ENCODE measurements at places on chromosomes 6 and 20.

DNA sequence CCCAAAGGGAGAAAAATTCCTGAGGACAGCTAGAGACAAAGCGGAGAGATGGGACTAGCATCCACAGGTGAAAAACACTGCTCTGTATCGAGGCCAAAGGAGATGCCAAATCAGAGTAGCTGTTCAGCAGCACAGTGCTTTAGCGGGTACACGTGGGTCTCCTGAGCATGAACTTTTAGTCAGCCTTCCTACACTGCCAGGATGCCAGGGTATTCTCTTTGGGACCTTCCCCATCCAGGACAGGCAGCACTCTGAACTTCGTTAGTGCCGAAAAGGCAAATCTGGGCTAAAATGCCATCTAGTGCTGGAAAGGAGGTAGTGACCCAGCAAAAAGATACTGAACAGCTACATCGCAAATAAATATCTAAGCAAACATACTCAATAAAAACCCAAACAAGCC is 64.9 kb downstream of the C6orf58 start:
- DNase-seq = peak; percentile 53

- DNase-seq = no peak
These were observed 3.6 kb upstream of the PHF1 start for GRCh38 chr6:33407132-33407718.

GRCh38 chr20:48815537-48815936 is 12.3 kb downstream of the PREX1 start:
- no peak for DNase-seq

DNA sequence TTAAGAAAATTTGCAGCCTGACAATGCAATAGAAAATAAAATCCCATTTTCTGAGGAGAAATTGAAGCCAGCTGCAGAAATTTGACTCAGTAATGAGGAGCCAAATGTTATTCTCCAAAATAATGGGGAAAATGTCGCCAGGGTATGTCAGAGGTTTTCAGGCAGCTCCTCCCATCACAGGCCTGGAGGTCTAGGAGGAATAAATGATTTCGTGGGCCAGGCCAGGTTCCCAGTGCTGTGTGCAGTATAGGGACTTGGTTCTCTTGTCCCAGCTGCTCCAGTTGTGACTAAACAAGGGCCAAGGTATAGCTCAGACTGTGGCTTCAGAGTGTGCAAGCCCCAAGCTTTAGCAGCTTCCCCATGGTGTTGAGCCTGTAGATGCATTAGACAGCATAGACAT is 1240.8 kb upstream of the ADGRB3 start:
- no peak for DNase-seq

GRCh38 chr6:41111017-41111416 is 38.2 kb downstream of the NFYA start:
- no peak for DNase-seq

GRCh38 chr20:38201356-38201755 is 36.3 kb upstream of the TGM2 start:
- no peak for DNase-seq

GRCh38 chr6:69719602-69720193 is 77.1 kb downstream of the LMBRD1 start:
- peak; percentile 42 for DNase-seq

DNA sequence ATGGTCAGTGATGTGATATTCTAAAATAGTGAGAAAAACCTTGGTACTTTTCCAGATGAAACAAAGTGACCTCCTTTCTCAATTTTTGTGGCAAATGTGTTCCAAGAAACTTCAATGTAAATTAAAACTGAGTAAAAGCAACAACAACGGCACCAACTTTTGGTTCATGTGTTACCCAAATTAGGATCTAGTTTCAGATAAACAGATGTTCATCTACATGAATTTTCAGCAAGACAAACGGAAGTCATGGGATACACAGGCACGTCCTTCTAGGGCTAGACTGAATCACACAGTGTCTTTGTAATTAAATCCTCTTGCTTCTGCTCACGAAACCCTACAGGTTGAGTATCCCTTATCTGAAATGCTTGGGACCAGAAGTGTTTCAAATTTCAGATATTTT is 915.2 kb downstream of the TFAP2A start:
- DNase-seq = no peak

- no peak for DNase-seq
These were observed 518.9 kb upstream of the JARID2 start for GRCh38 chr6:14726816-14727493.

- no peak for DNase-seq
These were observed 41.8 kb upstream of the FUCA2 start for GRCh38 chr6:143553337-143553736.

DNA sequence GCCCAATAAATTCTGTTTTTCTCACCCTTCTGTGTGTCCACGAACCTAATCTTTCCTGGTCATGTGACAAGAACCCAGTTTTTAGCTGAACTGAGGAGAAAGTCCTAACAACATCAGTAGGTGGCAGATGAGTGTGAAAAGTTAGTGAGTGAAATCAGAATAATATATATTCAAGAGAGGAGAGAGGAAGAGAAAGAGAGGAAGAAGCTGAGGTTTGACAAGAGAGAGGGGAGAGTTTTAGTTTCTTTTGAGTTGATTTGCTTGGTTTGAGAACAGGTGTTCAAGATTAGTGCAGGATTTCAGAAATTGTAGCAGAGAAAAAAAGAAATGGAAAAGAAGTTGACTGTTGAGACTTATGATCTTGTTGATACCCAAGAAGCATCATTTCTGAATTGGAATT is 930.5 kb upstream of the FLRT3 start:
- DNase-seq = no peak

- peak; percentile 33 for DNase-seq
These were observed 447.9 kb upstream of the PLCB4 start for GRCh38 chr20:8621001-8621400.

DNA sequence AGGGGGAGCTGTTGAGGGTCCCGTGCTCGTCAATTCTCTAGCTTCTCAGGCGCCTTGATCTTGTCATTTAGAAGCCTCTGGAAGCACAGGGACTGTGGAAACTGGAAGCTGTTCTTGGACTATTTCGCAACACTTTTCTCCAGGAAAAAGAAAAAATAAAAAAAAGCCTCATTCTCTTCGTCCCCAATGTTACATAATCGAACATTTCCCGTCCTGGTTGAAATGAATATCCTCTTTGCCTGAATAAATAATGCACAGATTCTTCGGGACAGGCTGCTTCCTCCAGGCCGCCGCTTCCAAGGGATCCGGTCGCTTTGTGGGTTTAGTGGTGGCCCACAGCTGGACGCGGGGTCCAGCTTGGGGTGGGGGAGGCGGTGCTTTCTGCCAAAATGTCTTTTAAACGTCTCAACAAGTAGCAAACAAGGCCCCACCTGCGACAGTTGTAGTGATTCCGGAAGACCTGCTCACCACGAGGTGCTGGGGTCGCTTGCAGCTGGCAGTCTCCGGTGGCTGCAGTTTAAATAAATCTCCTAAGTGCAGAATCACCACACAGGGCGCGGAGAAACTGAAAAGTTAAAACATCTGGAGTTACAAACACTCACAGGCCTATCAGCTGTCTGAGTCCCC is 125.9 kb upstream of the ESR1 start:
- no peak for DNase-seq

- DNase-seq = no peak
These were observed 1252.6 kb upstream of the CITED2 start for GRCh38 chr6:140627002-140627401.

DNA sequence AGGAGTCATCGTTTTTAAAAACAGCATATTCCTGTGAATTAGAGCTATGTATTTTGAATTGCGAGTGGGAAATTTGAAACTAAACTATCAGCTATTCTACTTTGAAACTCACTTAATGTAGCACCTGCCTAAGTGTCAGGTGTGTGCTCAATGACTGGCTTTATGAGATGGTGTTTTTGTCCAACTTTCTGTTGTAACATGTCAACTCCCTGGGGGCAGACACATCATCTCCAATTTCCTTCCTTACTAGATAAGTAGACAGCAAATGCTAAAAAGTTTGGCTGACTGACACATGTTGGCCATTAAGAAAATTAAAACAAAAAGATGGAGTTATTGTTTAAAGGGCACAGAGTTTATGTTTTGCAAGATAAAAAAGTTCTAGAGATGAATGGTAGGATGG is 226.9 kb downstream of the TFAP2B start:
- DNase-seq = no peak

GRCh38 chr6:68447112-68447511 is 188.0 kb upstream of the ADGRB3 start:
- no peak for DNase-seq

DNA sequence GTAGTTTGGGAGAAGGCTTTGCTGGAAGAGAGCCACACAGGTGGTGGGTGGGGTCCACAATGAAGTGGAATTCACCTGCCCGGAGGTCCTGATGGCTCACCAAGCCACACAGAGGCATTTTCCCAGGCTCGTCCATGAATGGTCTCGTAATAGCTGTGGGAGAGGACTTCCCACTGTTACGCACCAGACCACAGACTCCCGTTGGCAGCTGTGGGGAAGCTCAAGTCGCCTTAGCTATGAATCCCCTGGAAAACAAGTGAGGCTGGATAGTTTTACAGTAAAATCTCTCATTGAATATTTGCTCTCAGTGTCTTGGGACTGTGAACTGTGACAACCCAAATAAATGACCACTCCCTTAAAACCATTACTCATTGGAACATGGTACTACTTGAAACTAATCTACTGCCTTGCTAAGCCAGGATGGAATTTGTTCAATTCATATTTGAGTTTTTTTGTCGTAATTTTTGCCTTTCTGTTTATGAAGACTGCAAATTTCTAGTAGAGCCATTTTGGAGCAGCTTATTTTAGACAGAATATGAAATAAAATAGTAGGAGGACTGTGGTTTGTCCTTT is 79.4 kb downstream of the JAG1 start:
- DNase-seq = no peak

- DNase-seq = no peak
These were observed 31.9 kb upstream of the THEMIS start for GRCh38 chr6:127932708-127933107.

- no peak for DNase-seq
These were observed 59.0 kb downstream of the ANKRD60 start for GRCh38 chr20:58169450-58169849.

DNA sequence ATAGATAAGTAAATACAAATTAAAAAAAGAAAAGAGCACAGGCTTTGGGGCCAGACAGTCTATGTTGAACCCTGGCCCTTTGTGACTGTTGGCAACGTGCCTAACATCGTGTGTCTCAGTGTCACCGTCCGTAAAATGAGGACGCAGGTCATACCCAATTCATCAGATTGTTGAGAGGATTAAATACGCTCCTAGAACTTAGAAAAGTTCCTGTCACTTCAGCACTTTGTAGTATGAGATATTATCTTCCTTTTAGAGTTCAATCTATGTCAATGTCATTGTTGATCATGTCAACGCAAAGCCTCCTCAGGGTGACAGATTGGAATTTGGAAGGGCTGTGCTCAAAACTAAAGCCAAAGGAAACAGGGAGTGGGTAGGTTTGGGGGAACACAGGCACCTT is 21.7 kb downstream of the SERPINB1 start:
- no peak for DNase-seq

- no peak for DNase-seq
These were observed 42.8 kb upstream of the SLC23A2 start for GRCh38 chr20:5044075-5044620.

DNA sequence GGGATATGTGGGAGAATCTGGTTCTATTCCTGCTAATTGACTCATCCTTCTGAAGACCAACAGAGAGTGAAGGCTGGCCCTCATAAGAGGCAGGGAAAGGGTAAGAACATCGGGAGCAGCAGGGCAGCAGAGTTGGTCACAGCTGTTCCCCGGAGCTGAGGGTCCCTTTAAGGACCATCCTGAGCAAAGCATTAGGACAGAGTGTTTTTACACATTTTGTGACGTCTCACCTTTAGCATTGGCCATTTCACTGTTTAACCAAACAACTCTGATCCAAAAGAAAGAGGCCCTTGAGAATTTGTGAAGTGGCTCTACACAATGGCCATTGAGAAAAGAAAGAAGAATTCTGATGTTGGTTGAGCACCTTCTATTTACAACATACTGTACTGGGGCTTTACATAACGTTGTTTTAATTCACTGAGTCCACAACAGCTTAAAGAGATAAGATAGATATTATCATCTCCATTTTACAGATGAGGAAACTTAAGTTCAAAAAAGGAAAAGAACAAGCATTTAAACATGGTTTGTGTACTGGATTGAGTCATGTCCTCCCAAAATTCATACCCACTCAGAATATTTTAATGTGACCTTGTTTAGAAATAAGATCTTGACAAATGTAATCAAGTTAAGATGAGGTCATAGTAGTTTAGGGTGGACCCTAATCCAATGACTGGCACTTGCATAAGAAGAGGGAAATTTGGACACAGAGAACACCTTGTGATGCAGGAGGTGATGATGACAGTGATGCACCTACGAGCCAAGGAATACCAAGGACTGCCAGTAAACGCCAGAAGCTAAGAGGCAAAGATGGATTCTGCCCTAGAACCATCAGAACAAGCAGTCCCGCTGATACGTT is 62.0 kb downstream of the VGLL2 start:
- no peak for DNase-seq

DNA sequence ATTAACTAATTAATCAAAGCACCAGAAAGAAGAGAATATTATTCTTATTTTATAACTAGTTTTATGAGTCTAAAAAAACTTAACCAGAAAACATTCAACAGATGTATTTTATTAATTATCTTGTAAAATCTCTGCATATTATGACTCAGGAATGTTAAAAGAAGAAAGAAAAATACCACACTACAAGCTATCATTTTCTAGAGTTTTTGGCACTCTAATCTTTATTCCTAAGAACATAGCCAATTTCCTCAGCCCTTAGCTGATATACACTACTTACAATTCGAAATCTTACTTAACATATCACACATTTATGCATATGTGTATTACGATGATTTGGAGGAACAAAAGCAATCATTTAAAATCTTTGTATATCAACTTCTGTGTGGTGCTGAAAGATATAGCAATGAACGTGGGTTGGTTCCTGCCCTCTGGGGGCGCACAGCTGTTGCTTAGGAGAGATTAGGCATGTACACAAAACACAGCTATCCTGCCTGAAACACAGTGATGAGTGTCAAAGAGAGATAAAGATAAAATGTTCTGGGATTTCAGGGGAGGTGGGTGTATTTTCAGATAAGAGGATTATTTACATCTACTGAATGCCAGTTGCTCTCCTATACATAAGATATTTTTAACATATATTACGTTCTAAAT is 404.5 kb downstream of the SYNE1 start:
- no peak for DNase-seq

- DNase-seq = no peak
These were observed 68.0 kb downstream of the CD164 start for GRCh38 chr6:109314313-109314712.

GRCh38 chr20:45963059-45964005 is 8.7 kb downstream of the ZNF335 start:
- DNase-seq = no peak

GRCh38 chr6:135675862-135676261 is 175.6 kb upstream of the PDE7B start:
- peak; percentile 2 for DNase-seq

GRCh38 chr6:30885481-30885998 is 1.2 kb downstream of the DDR1 start:
- no peak for DNase-seq

- DNase-seq = no peak
These were observed 55.1 kb downstream of the ADNP start for GRCh38 chr20:50876063-50876685.

- DNase-seq = no peak
These were observed 17.5 kb upstream of the SYNCRIP start for GRCh38 chr6:85660181-85660611.

Measured in NCI-H446 (cell line).